ENCODE measurements at places on chromosomes 1 and 21.
A peak's percentile ranks its signal among the peaks of the same experiment; 100 is the strongest.

DNA sequence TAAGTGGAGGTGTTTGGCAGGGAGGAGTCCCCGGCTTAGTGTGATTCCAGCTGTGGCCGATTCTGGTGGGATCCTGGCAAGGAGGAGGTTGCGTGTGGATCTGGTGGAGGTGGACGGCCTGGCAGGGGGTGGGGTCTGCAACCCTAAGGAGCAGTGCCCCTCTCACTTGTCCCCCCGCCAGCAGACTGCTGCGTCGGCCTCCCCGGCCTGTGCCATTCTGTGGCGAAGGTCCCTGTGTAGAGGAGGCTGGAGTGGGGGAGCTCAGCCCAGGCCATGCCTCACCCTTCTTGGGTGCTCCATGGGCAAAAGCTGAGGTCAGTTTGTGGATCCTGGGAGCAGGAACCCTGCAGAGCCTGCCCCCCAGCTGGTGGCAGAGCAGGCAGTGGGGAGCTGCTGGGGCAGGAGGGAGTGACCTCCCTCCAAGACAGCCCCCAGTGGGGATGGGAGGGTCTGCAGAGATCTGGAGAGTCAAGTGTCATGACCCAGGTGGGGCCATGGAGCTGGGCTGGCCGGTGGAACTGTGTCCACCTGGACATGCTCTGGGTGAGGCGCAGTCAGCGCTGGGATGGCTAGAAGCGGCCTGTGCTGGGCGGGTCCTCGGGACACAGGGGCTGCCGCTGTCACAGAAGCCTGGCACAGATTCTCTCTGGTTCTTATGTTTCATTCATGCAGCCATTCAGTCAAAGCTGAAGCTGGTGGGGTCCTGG, 5.3 kb downstream of the MIB2 start:
- no peak for DNase-seq

DNA sequence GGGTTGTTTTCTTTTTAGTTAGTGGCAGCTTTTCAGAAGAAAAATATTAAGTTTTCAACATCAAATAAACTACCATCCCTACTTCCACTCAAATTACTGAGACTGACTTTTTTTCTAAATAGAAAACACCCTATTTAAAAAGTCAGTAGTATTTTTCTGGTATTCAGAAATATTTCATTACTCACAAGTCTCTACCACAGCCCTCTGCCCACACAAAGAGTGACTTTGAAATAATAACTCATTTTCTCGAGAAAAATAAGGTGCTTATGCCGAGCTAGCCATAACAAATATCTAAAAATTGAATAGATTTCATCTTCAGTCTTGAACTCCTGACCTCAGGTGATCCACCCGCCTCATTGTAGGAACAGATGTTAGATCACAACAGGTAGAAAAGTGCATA, 41.8 kb upstream of the USP25 start:
- no peak for DNase-seq

DNA sequence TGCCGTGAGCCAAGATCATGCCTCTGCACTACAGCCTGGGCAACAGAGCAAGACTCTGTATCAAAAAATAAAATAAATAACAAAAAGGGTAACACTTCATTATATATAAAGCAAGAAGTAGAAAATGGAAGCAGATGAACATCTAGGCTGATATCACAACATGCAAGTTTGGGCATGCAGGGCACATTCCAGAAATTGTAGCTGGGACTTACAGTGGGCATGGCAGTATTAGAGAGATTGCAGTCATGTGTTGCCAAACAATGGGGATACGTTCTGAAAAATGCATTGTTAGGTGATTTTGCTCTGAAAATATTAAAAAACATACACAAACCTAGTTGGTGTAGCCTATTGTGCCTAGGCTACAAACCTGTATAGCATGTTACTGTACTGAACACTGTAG, 441.0 kb upstream of the PRMT6 start:
- DNase-seq, result no peak

GRCh38 chr1:113861641-113862040, 9.9 kb downstream of the PTPN22 start:
- DNase-seq, result no peak

DNA sequence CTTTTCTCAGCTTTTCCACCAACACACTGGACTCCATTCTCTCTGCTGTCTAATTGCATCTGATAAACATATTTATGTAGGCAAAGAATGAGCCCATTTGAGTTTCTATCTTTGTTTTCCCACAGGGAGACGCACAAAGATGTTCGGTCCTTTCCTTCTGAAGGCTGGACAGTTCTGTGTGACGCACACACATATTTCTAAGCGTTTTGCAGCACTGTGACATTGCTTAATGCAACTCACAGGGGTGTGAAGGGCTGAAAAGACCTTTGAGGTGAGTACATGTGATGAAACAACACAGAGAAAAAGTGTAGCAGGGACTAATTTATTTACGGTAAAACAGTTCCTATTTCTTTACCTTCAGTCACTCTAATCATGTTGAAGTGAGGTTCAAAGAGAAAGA, 323.1 kb upstream of the RUNX1 start:
- no peak for DNase-seq

DNA sequence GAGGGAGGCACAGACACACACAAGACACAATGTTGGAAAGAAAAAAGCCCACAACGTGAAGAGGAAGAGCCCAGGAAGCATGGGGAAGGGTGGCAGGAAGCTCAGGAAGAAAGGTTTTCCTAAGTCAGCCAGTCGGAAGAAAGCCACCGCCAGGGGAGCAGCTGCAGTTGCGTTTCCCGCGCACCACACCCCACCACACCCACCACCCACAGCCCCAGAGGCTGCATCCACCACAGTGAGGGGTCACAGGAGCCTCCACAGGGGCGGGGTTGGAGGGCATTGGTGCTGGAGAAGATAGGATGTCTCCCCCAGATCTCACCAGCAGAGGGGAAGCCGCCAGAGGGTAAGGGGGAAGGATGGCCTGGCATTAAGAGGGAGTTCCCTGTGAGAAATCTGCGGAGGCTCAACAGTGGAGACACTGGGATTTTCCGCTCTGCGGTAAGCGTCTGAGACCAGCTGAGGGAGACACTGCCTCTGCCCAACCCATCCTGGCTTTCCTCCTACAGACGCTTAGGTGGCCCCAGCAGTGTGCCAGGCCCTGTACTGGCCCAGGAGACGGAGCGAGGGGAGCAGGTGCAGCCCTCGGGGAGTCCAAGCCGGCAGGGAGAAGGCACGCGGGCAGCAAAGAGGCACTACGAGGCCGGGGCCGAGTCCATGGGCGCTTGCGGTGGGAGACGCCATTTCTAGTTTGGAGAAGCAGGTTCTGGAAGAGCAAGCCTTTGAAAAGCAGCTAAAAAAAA, 19.8 kb downstream of the PGLYRP3 start:
- DNase-seq, result no peak

DNA sequence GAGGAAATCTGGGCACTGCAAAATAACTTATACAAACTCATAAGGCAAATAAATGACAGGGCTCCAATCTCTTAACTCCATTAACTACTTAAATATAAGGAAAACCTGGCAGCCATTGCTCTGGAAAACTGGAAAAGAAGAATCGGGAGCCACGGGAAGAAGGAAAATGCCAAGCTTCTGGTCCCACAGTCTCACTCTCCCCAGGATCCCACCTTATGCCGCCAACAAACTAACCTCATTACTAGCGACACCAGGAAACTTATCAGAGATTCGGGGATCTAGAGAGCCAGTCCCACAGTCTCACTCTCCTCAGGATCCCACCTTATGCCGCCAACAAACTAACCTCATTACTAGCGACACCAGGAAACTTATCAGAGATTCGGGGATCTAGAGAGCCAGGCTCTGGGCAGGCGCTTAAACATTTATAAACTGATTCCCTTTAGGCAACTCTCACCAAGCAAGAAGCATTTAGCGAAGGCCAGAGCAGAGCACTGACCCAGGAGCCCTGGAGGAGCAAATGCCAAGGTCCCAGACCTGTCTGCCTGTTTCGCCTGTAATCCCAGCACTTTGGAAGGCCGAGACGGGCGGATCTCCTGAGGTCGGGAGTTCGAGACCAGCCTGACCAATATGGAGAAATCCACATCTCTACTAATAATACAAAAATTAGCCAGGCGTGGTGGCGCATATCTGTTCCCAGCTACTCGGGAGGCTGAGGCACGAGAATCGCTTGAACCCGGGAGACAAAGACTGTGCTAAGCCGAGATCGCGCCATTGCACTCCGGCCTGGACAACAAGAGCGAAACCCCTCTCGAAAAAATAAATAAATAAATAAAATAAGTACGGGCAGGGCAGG, 720 bp downstream of the PSMB2 start:
- DNase-seq, result no peak

DNA sequence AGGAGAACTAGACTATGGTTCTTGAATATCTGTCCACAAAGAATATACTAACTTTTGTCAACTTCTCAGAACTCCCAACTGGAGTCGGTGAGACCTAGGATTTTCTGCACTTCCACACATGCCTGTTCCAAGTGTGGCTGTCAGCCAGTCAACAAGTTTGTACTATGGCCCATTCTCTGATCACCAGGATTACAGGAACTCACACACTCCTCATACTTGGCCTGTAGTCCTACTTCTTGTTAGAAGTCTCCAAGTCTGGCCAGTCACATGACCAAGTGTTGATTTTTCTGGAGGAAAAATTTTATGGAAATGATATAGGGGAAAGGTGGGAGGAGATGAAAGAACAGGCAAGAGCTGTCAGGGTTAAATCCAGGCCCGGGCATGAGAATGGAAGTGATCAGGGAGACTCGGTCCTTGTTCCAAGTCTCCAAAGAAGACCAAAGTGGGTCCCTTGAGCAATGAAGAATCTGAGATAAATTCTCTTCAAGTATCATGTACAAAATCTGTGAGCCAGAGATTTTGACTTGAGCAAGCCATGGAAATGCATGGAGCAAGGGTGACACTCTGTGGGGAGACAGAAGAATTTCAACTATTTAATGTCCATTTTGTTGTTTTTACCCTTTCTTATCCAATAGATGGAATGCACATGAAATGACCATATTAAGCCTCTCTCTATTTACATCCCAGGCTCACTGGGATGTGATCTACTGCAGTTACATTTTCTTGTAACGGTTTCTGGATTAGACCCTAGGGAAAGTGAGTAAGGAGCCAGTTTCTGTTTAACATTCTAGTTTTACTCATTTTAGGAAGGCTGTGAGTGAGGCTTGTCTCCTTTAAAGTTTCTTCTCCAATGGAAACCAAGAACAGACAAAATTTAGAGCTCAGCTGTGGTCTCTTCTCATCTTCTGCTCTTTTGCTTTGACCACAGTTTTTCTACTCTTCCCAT, 320.9 kb downstream of the ASTN1 start:
- peak; percentile 75 for DNase-seq

- no peak for DNase-seq
Measured at GRCh38 chr1:84861988-84862644, 30.9 kb downstream of the LPAR3 start.

- no peak for DNase-seq
Measured at GRCh38 chr1:233485385-233485784, 128.5 kb upstream of the KCNK1 start.

- DNase-seq, result no peak
Measured at GRCh38 chr1:1427820-1428148, 6.7 kb upstream of the ANKRD65 start.

GRCh38 chr1:6579374-6580118, at the start of gene ZBTB48:
Gene ZBTB48 (plus strand): TSS chr1:6579994. CDS start chr1:6580610, 616 bp downstream.
- peak; percentile 100 for DNase-seq

DNA sequence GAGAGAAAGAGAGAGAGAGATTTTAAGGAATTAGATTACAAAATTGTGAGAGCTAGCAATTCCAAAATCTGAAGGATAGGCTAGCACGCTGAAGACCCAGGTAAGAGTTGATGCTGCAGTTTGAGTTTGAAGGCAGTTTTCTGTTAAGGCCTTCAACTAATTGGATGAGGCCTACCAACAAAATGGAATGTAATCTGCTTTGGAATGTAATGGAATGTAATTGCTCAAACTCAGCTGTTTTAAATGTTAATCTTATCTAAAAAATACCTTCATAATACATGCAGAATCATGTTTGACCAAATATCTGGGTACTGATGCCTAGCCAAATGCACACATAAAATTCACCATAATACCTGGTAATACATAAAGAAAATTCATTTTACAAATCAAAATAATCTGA, 976.1 kb downstream of the LTN1 start:
- DNase-seq, result no peak

DNA sequence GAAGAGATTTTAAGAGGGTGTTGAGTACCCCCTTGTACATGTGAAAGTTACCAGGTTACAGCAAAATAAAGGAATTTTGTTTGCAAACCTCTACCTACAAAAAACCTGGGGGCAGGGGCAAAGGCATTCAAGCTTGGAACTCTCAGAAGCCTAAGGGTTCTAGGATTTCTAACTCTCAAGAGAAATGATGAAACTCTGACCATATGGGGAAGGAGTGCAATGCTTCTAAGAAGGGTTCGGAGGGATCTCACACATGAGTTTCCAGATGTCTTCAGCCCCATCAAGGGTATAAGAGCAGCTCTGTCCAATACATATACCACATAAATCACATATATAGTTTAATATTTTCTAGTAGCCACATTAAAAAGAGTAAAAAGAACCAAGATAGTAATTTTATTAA, 7.3 kb upstream of the FCGR2A start:
- DNase-seq, result no peak

DNA sequence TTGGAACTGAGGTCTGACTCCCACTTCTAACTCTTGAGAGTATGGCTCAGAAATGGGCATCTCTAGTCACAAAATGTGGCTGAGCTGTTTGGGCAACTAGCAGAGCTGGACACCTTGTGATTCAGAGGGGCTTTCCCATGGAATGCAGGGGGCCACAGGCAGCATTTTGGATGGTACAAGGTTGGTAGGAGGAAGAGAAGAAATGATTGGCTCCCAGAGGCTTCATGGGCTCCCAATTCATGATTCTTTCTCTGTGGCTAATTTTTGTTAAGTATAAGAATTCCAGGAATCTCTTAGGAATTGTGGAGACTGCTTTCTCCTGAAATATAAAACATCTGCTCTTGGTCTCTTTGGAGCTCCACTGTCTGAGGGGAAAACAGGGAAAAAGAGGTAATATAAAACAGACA, 49.7 kb downstream of the PBX1 start:
- peak; percentile 62 for DNase-seq

DNA sequence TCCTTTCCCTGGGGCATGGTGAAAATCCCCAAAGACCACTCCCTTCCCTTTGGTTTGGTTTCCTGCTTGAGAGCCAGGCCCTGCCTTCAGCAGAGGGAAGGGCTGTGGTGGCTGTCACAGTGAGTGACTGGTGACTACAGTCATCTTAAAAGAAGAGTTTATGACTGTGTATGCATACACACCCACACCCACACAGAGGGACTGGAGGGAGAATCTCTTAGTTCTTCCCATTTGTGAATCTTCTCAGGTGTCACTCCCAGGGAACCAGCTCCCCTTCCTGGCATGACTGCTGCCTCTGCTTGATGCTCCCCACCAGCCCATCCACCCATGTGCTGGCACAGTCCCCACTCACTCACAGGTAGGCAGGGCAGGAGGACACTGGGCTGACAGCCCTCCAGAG, 3.9 kb upstream of the KCNA2 start:
- DNase-seq, result no peak

GRCh38 chr1:234176000-234176399, 197.3 kb upstream of the COA6 start:
- no peak for DNase-seq

DNA sequence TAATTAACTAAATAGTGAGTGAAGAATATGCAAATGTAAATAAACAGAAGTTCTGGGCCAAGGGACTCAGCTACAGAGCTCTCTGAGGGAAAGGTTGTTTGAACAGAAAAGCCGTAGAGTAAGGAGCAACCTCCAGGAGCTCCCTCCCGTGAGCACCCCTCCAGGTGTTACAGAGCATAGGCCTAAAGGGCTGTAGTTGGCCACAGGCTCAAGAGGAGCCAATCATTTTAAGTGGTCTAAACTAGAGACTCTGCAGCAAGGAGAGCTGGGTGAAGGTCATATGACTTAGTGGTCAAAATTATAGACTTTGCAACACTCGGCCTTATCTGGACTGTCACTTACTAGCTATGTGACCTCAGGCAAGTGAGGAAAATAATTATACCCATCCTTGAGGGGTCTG, 19.1 kb upstream of the RXRG start:
- DNase-seq, result no peak
